ENCODE measurements at places on chromosomes 5 and 9. TPM values are rescaled to one million over a fixed set of nuclear protein-coding genes. Genes with fewer than 3 reads are reported as not detected.

- no peak for DNase-seq
These were observed 482.0 kb downstream of the DTWD2 start for GRCh38 chr5:118506217-118506852.

DNA sequence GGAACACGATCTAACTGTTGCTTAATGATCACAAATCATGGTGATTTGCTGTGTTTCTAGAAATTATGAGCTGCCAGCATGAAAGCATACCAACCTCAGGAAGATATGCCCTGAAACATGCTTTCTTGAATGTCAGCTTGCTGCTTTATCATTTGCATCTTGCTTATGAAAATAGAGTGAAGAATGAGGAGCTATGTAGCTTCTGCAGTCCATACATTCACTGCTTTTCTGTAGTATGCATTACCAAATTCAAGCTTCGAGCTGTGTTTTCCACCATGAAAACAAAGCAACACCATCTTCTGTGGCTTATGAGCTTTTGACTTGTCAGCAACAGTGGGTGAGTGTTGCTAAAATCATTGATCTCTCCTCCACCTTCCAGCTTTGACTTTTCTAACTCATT is 16.5 kb downstream of the F2RL2 start:
- peak; percentile 18 for DNase-seq

GRCh38 chr5:97172227-97172626 is 10.8 kb downstream of the RIOK2 start:
- DNase-seq: no peak

DNA sequence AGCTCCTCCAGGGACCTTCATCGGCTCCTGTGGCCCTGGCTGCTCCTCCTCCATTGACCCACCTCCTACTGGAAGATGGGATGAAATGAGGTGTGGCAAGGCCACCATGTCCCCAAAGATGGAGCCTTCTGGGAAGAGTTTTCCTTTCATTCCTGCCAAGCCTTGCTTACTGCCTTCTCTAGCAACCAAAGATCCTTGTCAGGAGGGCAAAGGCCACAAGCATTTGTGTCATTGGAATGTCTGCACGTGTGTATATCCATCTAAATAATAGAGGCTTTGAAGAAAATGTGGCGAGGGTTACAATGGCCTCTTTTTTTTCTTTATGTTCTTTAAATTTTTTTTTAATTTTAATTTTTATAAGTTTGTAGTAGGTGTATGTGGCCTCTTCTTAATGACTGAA is 313.6 kb downstream of the ARHGEF28 start:
- no peak for DNase-seq

GRCh38 chr9:90167914-90168313 is 474.7 kb downstream of the DIRAS2 start:
- peak; percentile 2 for DNase-seq

DNA sequence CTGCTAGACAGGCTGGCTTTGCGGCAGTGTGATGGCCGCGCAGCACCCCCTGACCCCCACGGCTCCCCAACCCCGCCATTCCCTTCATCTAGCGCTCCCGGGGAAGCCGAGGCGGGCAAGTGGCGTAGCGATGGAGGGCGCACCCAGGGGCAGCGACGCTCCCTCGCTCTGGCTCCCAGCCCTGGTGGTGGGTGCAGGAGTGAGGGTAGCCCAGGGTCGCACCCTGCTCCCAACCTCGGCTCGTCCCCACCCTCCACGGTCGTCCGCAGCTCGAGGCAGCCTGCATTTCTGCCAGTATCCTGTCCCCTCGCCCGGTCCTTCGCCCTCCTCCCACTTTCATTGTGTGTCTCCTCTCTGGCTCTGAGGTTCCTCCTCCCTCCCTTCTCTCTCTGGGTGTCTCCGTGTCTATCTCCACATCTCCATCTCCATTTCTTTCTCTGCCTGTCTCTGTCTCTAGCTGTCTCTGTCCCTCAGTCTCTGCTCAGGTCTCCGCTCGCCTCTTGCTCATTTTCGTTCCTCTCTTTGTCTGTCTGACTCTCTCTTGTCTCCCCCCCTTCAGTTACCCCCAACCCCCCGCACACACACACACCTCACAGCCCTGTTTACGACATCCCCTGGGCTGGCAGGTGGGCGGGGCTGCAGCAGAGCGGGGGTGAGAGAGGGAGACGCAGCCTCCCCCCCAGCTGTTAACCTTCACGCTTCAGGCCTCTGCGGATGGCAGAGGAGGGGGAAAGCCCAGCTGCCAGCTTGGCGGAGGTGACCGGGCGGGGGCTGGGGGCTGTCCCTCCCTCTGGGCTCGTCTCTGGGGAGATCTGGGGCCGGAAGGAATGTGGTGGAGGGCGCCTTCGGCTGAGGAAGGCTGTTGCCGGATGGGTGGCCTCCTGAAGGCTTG is 48.7 kb upstream of the PSD2 start:
- peak; percentile 45 for DNase-seq

DNA sequence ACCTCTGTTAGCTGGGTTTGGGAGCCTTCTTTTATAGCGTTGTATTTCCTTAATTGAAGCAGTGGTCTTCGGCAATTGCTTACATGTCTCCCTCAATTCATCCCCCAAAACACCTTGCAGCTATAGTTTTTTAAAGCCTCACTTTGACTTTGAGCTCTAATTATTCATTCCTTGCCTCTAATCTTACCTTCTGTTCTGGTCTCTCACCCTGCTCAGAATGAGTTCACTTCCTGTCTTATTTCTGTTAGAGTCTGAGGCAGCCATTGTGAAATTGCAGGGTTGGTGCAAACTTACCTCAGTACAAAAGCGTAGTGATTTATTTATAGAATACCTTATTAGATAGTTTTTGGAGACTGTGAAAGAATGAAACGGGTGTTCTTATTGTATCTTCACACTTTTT is 35.0 kb downstream of the AOPEP start:
- no peak for DNase-seq

DNA sequence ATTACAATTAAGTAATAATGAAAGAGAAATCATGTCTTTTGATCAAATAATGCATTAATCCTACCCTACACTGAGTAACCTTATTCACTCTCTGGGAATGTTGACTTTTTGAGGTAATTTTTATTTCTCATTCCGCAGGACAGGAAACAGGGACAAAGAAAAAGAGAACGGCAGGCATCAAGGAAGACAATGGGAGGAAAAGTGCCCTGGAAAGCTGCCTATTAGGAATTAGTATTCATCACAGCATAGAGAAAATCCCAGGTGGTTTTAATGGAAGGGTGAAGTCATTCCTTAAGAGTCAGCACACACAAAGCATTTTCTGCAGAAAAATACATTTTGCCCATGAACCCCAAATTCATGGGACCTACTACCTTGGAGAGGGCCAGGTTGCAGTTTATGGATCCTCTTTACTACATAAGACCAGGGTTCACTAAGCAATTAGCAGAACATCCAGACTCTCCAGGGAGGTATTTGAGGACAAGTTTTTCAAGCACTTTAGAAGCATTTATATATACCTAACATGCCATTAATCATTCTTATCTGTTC is 9.4 kb downstream of the FSTL4 start:
- no peak for DNase-seq

- DNase-seq: no peak
These were observed 3.6 kb downstream of the SRA1 start for GRCh38 chr5:140553657-140554056.

- no peak for DNase-seq
These were observed 46.5 kb downstream of the USP20 start for GRCh38 chr9:129881547-129882324.

- no peak for DNase-seq
These were observed 287.0 kb downstream of the SH3GL2 start for GRCh38 chr9:17865881-17866280.

GRCh38 chr9:13033959-13034693 is 245.4 kb downstream of the MPDZ start:
- DNase-seq: peak; percentile 78

DNA sequence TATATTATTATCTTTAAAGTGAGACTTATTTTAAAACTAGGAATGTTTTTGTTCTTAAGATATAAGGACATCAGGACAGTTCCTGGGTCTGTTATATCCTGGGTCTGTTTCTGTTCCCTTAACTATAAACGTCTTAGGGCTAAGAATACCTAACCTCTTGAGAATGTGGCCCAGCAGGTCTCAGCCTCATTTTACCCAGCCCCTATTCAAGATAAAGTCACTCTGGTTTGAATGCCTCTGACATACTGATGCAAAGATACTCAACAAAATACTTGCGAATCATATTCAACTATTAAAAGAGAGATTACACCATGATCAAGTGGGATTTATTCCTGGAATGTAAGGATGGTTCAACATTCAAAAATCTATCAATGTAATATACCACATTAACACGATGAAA is 51.0 kb downstream of the STK10 start:
- no peak for DNase-seq

DNA sequence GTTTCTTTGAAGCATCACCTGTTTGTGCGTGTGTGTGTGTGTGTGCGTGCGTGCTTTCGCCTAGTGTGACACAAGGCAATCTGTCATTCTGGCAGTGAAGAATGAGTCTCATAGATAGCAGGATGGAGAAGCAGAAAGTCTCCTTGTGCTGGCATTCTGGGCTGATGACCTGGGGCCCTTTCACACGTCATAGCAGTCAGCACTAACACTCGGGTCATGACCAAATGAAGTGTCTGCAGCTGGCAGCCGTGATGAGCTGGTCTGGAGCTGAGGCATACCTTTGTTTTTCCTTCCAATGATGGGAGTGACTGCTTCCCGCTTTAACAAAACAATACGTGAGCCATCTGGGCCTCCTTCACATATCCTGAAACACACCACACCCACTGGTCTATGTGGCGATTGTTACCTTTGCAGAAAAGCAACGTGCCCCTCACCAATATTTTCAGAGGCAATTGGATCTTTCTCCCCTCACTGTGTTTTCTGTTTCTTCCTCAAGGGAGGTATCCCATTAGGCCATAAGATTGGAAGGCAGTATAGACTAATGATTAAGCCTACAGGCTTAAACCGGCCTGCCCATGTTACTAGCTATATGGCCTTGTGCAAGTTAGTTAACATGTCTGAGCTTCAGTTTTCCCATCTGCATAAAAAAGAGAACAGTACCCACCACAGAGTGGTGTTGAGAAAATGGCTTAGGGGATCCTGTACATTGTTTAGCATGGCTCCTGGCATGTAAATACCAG is 88.8 kb downstream of the SREK1 start:
- DNase-seq: no peak

DNA sequence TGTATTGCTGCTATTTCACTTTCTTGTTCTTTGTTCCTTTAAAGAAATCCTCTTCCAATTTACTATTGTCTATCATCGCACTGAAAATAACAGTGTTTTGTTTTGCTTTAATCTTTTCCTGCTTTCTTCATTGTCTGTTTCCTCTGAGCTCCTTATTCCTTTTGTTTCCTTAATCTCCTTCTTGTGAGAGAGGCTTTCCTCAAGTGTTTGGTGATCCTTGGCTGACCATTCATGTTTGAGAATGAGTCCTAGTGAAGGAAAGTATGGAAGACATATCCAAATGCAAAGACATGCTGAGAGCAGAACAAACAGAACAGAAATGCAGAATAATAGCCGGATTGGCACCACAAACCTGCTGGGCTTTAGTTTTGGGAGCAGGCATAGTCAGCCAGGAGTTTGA is 42.0 kb upstream of the ENTREP1 start:
- DNase-seq: no peak

- DNase-seq: no peak
These were observed 36.0 kb upstream of the PITX1 start for GRCh38 chr5:135069895-135070657.

- no peak for DNase-seq
These were observed 214.0 kb downstream of the PIK3R1 start for GRCh38 chr5:68429510-68429909.

DDX46 gene
- total RNA-seq: 32.5 TPM

PCDHA10 gene
- total RNA-seq: 2.6 TPM

FCN2 gene
- total RNA-seq: not detected

CMYA5 gene
- total RNA-seq: 9.9 TPM

DOCK8 gene
- 8.7 TPM for total RNA-seq

TOPORS gene
- total RNA-seq: 33.9 TPM

BTNL3 gene
- not detected for total RNA-seq

STK10 gene
- 8.2 TPM for total RNA-seq

RECK gene
- 12.0 TPM for total RNA-seq

Data from umbilical cord (tissue), 2 donors.